ENCODE measurements at places on chromosomes 7 and 10.

DNA sequence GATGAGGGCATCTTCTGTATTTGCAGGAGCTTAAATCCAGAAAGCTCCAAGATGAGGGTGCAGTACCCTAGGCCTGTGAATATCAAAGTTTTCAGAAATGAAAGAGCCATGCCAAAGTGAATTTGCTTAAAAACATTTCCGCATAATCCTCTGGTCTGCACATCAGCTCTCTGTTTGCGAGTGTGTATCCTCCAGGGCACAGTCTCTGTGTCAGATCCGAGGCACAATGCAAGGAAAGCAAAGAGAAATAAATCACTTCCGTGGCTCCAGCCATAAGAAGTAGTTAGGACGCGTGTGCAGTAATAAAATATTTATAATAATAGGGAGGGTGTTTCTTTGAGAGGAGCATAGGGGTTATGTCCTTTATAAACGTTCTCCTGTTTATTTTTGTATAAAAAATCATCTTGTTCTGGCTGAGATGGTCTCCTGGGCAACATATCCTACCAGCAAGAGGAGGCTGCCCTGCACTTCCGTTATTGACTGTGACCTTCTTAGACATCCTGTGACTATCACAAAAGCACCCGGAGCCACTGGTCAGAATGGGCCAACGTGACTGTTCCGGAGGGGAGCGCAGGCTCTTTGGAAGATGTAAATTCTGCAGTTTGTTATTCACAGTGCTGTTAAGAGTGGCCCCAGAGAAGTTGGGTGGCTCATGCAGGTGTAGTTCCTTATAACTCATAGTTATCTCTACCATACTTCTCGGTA lies 667.6 kb upstream of the FOXK1 start:
- peak; percentile 51 for DNase-seq

GRCh38 chr10:88895250-88895649 lies 15.2 kb downstream of the STAMBPL1 start:
- DNase-seq, result no peak

DNA sequence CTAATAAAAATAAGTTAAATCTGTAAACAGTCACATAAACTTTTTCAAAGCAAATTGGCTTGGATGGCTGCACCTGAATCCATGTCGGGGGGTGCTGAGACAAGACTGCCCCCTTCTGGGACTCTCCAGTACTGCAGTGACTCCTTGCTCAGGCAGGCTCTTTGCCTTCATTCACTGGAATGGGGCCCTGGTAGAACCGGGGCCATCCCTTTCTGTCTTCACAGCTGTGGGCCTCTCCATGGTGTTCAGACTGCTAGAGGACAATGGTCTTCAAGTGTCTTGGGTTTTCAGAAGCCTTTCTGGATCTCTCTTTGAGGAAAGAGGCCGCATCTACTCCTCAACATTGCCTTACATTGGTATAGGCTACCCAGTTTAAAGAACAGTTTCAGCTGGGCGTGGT lies 16.1 kb upstream of the IMPDH1 start:
- DNase-seq, result peak; percentile 61

DNA sequence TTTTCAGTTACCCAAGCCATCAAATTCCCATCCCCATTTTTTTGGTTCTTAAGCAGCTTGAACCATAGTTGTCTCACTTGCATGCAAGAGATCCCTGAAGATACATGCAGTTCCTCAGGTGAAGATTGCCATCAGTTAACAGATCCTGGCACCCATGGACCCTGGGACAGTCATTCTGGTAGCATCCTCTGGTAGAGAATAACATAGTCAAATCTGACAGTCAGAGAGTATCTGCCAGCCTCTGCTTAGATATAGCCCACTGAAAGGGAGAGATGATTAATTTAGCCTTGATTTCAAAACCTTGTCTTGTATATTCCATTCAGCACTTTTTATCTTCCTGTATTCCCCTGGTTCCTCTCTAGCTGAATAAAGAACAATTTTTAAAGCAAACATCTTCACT lies 280.4 kb downstream of the KCNMA1 start:
- no peak for DNase-seq

DNA sequence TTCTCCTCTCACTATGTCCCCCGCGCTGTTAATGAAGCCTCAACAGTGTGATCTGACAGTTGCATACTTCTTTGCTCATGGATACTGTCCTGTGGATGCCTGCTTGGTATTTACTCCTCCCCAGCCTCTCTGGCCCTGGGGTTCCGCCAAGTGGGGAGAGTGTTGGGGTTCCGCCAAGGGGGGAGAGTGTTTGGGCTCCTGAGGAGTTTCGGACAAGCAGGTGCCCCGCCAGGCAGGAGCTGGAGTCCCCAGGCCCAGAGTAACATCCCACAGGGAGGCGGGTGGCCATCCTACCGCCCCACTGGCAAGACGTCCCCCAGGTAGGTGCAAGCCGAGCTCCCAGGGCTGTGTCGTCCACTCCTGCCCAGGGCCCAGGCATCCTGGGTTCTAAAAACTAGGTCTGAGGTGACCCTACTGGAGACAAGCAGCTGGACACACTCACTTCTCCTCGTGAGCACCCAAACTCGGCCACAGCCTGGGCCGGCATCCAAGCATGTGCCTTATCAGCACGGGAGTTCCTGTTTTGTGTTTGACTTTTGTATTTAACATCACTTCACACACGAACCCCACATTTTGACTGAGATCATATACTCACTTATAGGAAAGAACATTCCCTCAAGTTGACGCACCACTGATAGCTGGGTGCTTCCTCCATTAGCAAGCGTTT lies 34.2 kb downstream of the CAMK2B start:
- no peak for DNase-seq

- no peak for DNase-seq
Measured at GRCh38 chr10:62015994-62016393, 114.5 kb downstream of the ARID5B start.

DNA sequence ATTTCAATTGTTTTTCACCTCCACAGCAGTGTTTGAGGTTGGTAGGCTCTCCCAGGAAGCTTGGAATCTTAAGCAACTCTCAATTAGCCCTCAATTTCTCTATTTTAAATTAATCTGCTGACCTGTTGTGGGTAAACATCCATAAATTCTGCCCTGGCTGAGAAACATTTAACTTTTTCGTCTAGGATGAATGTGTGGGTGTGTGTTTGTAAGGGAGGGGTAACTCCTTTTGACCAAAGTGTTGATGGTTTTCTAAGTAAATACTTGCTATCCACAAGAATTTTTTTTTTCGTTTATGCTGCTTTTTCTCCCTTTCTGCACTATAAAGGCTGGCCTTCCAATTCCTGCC lies 973 bp downstream of the PPP3CB start:
- DNase-seq, result peak; percentile 1

GRCh38 chr7:120805636-120806388 lies 52.1 kb downstream of the TSPAN12 start:
- peak; percentile 74 for DNase-seq

DNA sequence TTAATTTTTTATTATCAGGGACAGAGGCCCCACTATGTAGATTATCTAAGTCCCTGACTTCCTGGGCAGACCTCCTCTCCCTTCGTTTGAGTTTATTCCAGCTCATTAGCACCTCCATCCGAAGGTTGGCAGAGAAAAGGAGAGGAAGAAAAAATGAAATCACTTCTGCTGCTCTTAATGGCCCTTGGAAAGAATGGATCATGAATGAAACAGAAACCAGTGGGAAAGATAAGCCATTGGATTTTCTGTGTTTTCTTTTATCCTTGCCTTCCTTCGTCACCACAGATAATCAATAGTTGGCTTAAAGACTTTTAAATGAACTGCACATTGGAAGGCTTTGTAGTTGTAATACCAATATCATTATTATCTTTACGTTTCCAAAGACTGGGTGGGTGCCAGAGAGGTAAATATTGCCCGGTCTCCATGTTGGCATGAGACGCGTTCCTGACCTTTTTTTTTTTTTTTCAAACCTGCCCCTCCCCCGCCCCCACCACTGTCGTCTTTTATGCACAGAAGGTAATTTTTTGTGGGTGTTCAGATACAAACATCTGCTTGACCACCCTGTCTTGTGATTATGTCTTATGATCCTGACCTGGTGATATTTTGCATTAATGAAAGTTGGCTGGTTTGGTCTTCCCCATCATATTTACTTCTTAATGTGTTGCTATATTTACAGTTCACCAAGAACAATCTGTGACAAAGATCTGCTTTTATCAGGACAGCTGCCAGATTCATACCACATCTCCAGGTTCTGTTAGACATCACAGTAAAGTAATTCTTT lies 116.8 kb downstream of the ARID5B start:
- DNase-seq, result no peak

- DNase-seq, result no peak
Measured at GRCh38 chr7:5702876-5703571, 78.4 kb downstream of the RNF216 start.

DNA sequence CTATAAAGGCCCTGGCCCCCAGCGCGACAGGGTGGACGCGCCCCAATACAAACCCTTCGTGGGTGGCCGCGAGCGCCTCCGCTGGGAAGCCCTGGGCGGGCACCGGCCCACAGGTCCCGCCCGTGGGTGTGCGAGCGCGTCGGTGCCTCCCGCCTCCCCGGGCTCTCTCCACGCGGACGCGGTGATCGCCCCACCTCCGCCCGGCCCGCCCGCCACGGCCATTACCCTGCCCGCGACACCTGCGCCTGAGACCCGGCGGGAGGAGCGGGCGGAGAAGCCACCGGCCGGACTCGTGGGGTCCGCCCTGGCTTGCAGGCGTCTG lies 81.2 kb downstream of the PAX2 start:
- no peak for DNase-seq

GRCh38 chr7:101650579-101651081 lies 21.5 kb upstream of the MYL10 start:
- no peak for DNase-seq

DNA sequence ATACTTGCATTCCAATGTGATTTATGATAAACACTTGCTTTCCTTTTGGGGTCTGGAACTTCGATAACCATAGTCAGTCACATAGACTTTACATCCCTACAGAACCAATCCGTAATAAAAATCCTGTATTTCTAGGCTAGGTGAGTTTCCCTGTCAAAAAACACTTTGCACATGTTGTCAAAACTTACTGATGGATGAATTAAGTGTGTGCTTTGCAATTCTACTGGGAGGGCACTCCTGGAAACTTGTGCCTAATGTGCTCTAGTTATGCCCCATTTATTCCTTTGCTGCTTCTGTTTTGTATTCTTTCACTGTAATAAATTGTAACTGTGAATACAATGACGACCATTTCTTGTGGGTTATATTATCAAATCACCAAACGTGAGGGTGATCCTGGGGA lies 684.8 kb upstream of the PCDH15 start:
- DNase-seq, result no peak

- no peak for DNase-seq
Measured at GRCh38 chr7:157547102-157547501, 210.3 kb downstream of the DNAJB6 start.

- DNase-seq, result no peak
Measured at GRCh38 chr7:133941496-133941895, 185.6 kb upstream of the LRGUK start.

DNA sequence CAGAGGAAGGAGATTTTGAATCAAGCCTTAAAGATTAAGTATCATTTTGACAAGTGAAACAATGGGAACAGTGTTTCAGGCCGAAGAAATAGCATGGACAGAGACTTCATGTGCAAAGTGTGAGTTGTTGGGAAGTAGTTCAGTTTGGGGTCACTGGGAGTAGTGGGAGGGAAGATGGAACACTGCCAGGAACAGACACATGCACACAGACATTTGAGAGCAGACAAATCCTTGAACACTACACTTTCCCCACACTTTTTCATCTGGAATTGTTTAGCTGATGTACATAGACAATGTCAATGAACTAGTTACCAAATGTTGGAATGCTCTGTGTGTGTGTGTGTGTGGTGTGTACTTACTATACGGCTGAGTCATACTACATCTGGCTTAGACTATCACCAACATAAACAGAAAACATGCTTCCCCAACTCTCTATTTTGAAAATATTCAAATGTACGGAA lies 52.4 kb upstream of the LRRC17 start:
- peak; percentile 56 for DNase-seq

GRCh38 chr7:1678081-1678543 lies 8.0 kb downstream of the ELFN1 start:
- DNase-seq, result no peak

DNA sequence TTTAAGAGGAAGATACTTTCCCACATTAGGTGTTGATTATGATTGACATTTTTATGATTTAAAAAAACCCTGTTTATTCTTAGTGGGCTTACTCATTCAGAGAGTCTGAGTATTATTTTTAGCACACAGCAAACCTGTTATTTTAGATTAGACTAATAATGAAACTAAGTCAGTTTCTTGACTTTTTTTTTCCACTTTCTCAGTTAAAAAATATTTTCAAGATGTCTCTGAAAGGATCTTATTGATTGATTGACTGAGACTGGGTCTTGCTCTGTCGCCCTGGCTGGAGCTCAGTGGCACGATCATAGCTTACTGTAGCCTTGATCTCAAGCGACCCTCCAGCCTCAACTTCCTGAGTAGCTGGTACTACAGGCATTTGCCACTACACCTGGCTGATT lies 20.4 kb upstream of the INPP5F start:
- no peak for DNase-seq

GRCh38 chr10:14474656-14475055 lies 143.9 kb upstream of the FRMD4A start:
- no peak for DNase-seq

- DNase-seq, result no peak
Measured at GRCh38 chr10:224571-224970, 89.3 kb downstream of the ZMYND11 start.

DNA sequence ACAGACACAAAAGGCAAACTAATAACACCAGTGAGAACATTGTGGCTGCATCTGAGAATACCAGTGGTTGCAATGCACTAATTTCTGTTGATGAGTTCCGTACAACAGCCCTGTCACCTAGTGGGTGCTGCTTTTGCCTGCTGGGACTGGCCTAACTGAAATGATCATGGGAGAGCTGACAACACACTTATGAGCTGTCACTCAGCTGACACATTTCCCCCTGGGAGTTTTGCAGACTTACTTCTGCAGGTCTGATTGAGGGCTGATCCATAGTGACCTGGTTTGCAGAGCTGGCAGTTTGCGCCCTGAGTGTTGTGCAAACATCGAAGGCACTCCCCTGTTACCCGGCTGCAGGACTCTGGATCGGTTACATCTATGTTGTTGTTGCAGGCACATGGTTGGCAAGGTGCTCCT lies 60.6 kb upstream of the LAMB1 start:
- DNase-seq, result no peak

- no peak for DNase-seq
Measured at GRCh38 chr10:3511483-3511882, 273.5 kb downstream of the KLF6 start.

- no peak for DNase-seq
Measured at GRCh38 chr7:23966941-23967340, 256.9 kb downstream of the STK31 start.

GRCh38 chr7:124257638-124258308 lies 224.9 kb upstream of the TMEM229A start:
- DNase-seq, result no peak

DNA sequence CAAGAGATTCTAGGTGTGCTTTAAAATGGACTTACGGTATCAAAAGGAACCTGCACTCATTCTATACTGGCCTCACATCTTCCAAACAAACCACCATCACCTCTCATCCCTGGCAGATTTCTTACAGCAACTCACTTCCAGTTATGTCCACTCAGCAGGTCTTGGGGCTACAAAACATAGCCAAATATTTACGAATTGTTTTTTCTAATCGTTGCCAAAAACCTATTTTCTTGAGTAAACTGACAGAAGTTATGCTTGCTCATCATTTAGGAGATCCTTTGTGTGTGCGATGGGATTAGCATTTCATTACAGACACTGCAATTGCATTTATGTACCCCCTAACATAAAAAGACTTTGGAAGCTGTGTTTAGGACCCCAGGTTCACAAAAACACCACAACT lies 2.7 kb downstream of the KCNMA1 start:
- DNase-seq, result no peak
